Hepatic stellate cell (primary cell): ENCODE measurements at places on chromosomes 3 and 15.
A peak's percentile ranks its signal among the peaks of the same experiment; 100 is the strongest.

DNA sequence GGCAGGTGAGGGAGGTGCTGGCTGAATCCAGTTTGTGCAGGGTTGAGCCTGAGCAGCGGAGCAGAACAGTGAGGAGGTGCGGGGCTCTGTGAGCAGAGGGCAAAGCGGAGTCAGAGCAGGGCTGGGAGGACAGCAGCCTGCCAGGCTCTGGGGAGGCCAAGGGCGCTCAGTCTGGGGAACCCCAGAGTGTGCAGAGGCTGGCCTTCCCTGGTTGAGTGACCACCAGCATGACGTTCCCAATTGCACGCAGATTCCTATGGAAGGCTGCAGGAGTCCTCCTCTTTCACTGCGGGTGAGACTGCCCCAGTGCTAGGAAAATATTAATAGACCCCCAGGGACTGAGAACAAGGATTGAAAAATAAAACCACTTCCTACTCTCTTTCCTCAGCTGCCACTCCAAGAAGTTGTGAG, 13.2 kb downstream of the MRAS start:
- no peak for DNase-seq

DNA sequence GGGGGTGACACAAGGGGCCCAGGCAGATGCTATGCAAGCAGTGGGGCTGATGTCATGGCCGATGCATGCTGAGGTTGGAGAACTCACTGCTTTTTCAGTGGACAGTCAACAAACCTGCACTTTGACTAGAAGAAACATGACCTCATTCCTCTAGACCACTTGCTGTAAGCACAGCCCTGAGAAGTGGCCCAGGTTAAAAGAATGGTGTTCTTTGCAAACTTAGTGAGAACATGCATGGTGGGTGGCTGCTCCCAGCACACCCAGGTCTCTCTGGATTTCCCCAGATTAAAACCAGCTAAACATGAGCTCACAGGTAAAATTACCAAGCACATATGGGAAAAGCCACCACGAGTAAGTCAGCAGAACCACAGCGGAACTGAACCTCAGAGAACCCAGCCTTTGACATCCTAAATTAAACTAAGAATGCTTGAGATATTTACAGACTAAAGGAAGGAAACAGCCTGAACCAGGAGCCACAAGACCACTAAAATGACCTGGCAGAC, 15.5 kb downstream of the DLEC1 start:
- no peak for DNase-seq

GRCh38 chr15:28886431-28887338, 911 bp downstream of the APBA2 start:
- peak; percentile 36 for DNase-seq

DNA sequence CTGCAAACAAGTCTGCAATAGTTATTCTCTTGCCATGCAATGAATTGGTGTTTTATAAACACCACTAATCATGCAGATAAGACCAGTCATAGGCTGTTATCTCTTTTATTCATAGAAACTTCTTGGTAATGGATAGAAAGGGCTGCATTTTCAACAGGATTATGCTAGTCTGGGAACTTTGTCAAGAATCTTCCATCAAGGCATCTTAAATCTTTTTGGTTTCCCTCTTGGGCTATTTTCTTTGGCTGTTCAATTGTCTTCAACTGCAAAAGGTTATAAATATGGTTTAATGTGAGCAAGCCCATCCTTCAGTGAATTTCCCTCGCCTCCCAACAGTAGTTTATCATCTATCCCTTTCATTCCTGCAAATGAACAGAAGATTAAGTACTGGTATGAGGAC, 59.0 kb upstream of the MINAR1 start:
- no peak for DNase-seq

DNA sequence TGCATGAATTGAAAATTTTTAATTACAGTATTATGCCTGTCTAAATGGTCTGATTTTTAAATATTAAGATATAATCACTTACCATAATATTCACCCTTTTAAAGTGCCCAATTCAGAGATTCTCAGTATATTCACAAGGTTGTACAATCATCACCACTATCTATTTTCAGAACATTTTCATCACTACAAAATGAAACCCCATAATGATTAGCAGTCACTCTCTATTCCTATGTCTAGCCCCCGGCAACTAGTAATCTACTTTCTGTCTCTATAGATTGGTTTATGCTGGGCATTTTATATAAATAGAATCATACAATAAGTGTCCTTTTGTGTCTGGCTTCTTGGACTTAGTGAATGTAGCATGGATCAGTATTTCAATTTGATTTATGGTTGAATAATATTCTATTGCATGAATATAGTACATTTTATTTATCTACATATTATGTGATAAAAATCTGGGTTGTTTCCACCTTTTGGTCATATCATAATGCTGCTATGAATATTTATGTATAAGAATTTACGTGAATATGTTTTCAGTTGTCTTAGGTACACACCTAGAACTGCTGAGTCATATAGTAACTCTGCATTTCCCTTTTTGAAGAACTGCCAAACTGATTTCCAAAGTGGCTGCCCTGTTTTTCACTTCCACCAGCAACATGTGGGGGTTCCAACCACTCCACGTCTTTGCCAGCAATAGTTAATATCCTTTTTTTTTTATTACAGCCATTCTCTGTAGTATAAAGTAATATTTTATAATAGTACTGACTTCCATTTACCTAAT, 485.7 kb upstream of the ZNF385D start:
- DNase-seq: no peak

GRCh38 chr3:4491855-4492207, 1.3 kb upstream of the ITPR1 start:
- no peak for DNase-seq

DNA sequence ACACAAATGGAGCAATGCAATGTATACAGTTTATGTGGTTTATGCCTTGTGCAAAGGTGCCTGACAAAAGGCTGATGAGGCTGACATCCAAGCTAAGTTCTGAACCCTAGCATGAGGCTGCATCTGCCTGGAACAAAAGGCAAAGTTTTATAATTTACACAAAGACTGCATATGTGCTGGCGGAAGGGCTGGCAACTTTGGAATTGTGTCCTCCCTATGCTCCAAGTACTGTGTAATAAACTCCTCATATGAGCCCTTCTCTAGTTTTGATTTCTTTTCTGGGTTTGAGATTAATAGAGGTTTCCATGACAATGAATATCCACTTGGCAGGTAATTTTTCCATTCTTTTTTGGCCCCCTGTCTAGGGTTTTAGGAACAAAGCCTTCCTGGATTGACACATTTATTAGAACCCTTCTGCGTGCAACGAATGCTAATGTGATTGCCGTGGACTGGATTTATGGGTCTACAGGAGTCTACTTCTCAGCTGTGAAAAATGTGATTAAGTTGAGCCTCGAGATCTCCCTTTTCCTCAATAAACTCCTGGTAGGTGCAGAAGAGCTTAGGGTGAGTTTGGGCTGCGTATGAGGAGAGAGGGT, 10.8 kb downstream of the PLA1A start:
- DNase-seq: no peak

DNA sequence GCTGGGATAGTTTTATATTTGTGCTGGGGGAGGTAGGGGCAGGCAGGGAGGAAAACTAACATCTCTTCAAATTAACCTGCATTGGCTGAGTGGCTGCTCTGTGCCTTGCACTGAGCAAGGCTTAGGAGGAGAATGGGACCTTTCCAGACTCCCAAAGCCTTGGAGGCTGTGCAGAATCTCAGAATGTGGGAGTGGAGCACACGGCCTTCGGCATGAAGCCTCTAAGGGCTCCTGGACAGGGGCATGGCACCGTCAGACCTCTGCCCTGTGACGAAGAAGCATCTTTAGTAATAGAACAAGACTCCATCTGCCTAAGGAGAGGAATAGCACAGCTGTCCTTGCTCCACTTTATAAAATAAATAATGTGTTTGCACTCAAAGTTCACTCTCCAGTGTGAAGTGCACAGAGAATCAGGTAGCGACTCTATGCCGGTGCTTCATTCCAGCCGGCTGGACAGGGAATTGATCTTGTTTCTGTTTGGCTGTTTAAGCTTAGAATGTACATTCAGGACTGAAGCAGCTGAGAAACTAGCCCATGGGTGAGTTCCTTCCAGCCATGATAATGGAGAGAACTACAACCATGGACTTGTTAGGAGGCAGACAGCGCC, 228.5 kb upstream of the ADAMTS9 start:
- no peak for DNase-seq

DNA sequence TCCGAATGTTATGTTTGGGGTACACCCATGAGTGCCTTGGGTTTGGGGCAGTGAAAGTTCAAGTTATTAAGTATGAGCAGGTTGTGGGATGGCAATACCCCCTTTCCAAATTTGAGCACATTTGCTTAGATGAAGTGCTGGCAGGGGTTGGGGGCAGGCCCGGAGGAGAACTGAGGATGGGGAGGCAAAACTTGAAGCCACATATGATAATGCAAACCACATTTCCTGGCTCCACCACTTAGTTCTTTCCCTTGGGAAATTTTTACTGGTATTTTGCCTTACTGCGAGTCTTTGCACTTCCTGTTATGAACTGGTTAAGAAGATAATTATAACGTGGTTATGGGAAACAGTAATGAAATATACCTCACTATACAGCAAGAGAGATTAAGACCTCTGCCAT, 336.0 kb upstream of the ONECUT1 start:
- no peak for DNase-seq

- peak; percentile 15 for DNase-seq
Measured at GRCh38 chr3:187112934-187113793, 26.1 kb downstream of the RPL39L start.

DNA sequence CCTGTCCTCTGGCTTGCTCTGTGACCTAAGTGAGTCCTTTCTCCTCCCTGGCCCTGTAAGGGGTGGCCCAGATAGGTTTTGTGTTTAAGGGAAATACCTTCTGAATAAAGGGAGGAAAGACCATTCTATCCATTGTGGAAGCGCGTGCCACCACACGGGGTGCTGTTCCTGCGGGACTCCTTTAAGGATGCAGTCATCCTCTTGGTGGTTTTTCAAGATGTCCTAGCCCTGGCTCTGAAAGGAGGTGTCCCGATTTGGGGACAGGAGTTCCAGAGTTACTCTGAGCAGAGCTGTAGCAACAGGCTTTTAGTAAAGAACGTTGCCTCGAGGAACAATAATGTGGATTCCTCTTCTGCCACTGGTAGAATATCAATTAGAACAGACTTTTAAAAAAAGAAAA, 9.6 kb downstream of the SLC6A6 start:
- DNase-seq: no peak

DNA sequence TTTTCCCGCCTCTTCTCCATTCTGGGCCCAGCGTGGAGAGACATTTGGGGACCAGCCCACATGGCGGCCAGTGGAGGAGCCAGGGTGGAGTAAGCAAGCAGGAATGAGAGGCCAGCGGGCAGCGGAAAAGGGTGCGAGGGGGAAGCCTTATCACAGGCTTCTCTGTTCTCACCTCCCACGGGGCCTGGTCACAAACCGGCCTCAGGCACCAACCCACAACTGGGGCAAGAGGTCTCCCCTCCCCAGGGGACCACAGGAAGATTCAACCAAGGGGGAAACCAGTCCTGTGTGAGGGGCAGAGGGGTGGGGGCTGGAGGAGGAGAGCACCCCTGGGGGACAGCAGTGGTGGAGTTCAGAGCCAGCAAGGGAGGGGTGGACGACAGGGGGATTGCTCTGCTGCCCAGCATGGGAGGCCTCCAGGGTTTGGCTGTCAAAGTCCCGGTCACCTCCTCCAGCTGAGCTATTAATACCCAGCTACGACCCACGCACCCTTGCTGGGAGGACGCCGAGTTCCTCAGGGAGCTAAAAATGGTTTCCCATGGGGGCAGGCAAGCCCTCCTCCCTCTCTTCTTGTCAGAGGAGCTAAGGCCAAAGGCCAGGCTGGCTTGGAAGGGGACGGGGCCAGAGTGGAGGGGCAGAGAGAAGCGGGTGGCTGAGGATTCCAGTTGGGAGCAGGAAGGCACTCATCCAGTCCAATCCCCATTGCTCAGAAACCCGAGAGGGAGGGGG, 23.8 kb upstream of the RPL29 start:
- DNase-seq: peak; percentile 75

- DNase-seq: no peak
Measured at GRCh38 chr3:172776049-172776717, 25.7 kb downstream of the ECT2 start.

- DNase-seq: no peak
Measured at GRCh38 chr3:188627652-188628051, 473.7 kb downstream of the LPP start.

DNA sequence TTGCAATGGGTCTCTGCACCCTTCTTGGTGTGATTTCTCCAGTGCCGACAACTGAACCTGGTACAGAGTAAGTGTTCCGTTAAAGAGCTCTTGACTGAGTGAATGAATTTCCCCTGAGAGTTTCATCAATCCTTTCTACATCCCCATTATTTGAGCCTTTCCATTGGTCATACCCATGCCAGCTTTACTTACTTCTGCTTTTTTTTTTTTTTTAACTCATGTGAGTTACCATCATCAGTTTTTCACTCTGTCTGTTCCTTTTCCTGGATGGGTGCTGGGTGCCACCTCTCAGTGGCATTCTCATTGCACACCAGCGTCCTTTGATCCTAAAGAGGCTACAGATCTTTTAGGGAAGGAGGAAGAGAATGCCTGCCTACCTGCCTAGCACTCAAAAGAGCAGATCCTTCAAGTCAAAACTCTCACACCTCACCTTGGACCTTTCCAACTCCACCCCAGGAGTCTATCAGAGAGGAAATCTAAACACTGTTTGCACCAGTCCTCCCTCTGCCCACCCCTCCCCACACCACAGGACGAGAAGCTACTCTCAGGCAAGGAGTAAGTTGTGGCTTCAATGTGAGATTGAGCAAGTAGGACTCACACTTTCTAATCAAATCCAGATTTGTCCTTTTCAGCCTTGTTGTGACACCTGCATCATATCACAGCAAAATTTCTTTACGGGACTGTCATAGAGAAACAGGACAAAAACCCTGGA, 13.1 kb upstream of the USP3 start:
- no peak for DNase-seq

- no peak for DNase-seq
Measured at GRCh38 chr3:13115576-13115910, 42.3 kb upstream of the IQSEC1 start.

- DNase-seq: no peak
Measured at GRCh38 chr3:65642883-65643282, 395.8 kb downstream of the MAGI1 start.

DNA sequence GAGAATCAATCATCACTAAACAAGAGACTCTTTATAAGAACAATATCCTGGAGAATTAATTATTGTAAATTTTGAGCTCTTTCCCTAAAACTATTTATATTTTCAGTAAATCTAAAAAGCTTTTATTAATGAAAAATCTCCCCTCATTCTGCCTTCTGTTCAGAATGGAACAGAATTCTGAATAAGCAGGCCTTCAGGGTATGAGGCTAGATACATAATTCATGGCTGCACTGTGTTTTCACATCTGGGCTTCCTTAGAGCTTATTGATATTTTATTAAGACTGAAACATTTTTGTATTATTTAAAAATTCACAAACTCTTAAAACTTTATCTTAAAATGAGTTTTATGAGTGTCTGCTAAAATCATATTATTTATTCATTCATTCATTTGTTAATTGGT, 24.8 kb downstream of the CLDN11 start:
- DNase-seq: no peak
